Midbrain (tissue), 1 donor: ENCODE measurements at places on chromosomes 6 and 20.

DNA sequence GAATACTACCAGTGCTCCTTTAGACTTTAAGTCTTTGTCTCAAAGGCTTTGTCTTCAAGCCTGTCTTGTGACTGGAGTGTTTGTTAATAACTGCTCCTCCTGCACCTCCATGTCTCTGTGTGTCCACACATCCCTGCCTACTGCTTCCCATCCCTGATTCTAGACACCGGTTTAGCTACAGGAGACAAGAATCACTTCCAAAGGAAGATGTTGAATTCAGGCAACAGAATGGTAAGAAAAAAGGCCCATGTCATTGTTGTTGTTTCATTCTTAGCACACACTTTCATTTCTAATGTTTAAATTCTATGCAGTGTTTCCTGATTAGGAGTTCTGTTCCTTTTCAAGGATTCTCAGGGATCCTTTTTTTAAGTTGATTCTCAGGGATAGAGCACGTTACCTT is 293.6 kb upstream of the STXBP5 start:
- DNase-seq, result no peak

GRCh38 chr6:145044641-145045246 is 690.6 kb downstream of the EPM2A start:
- DNase-seq, result no peak

- no peak for DNase-seq
Observed at GRCh38 chr6:138620630-138621029, 121.3 kb upstream of the NHSL1 start.

DNA sequence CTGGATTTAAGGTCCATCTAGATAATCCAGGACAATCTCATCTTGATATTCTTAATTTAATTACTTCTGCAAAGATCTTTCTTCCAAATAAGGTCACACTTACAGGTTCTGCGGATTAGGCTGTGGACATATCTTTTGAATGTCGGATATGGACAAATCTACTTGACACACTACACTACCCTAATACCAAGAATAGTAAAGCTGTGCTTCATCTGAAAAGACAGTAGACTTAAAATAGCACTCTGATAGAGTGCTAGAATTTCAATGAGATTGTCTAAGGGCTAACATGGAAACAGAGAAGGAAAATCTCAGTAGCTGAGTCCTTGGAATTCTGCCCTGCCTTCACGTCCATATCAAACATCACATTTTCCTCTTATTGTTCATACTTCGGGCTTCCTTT is 1238.0 kb downstream of the EPHA7 start:
- no peak for DNase-seq

DNA sequence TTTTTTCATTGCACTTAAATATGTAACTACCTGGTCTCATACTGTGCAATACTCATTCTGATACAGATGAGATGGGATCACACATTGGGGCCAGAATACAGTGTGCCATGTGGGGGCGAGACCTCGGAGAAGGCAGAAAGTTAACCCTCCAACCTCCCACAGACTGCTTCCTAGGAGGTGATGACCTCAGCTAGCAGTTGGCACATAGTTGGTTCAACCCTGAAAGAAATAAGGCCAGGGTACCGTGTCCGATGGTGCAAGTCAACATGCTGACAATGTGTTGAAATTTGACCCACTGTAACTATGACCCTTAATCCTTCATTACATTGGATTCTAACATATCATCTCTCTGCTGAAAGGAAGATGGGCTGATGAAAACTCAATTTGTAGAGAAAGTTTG is 61.9 kb downstream of the GJA10 start:
- DNase-seq, result no peak

DNA sequence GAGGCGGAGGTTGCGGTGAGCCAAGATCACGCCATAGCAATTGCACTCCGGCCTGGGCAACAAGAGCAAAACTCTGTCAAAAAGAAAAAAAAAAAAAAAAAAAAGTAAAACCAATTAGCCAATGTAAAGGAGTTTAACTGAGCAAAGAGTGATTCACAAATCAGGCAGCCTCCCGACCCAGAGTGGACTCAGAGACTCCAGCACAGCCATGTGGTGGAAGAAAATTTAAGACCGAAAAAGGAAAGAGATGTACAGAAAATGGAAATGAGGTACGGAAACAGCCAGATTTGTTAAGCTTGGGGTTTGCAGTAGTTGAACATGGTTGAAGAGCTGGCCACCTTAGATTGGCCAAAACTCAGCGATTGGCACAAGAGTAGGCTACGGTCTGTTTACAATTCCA is 51.4 kb downstream of the ERMARD start:
- no peak for DNase-seq

DNA sequence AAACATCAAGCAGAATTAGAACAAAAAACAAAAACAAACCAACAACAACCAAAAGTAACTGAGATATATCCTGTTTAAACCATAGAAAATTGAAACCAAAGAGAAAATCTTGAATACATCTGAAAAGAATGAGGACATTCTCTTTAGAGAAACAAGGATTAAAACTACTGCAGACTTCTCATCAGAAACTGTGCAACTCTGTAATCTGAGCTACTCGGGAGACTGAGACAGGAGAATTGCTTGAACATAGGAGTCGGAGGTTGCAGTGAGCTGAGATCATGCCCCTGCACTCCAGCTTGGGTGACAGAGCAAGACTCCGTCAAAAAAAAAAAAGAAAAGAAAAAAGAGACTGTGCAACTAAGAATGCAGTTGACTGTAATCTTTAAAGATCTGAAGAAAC is 153.4 kb downstream of the SYNDIG1 start:
- DNase-seq, result no peak

DNA sequence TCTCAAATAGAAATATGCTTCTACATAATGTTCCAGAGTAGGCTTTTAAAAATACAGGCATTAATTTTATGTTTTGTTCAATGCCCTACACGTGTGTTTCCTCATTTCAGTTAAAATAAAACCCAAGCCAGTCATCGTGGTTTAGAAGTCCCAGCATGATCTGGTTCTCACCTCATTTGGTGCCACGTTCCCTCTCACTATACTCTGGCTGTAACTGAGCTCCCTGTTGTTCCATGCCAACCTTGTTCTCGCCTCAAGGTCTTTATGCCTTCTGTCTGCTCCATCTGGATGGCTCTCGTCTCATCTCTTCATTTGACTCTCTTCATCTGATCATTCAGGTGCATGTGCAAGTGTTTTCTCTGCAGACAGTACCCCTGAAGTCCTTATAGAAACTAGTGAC is 32.6 kb downstream of the HDGFL1 start:
- DNase-seq, result no peak

DNA sequence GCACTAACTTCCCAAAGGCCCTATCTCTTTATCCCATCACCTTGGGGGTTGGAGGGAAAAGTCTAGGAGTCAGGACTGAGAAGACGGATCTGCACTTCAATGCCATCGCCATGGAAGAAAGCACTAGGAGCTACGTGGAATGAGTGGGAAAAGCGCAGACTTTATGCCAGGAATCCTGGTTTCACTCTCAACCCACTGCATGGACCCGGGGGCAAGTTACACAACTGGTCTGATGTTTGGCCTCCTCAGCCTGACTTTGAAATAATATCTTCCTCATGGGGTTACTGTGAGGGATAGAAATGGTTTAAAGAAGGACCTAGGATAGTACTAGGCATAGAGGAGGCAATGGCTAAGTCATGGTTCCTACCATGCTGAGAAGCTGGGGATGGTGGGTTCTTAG is 13.5 kb upstream of the PSMG4 start:
- no peak for DNase-seq

- DNase-seq, result no peak
Observed at GRCh38 chr6:88908598-88909548, 54.5 kb downstream of the RNGTT start.

GRCh38 chr6:151149793-151150192 is 90.0 kb upstream of the AKAP12 start:
- no peak for DNase-seq

DNA sequence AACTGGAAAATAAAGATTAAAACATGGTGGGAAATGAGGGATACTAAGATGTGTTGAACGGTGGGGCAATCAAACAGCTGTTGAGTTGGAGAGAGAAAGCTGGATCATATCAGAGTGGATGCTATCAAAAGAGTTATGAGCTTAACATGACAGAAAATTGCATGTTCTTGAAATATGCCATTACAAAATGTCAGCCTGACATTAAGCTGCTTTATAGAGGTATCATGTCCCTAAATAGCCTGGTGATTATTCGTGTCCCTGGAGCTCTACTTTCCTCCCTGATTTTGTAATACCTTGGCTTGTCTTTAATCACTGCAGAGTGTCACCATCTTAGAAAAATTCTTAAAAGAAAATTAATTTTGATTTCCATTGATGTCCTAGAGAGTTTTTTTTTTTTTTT is 223.1 kb downstream of the PHF3 start:
- no peak for DNase-seq

GRCh38 chr20:53878262-53879047 is 191.9 kb downstream of the BCAS1 start:
- DNase-seq, result no peak

DNA sequence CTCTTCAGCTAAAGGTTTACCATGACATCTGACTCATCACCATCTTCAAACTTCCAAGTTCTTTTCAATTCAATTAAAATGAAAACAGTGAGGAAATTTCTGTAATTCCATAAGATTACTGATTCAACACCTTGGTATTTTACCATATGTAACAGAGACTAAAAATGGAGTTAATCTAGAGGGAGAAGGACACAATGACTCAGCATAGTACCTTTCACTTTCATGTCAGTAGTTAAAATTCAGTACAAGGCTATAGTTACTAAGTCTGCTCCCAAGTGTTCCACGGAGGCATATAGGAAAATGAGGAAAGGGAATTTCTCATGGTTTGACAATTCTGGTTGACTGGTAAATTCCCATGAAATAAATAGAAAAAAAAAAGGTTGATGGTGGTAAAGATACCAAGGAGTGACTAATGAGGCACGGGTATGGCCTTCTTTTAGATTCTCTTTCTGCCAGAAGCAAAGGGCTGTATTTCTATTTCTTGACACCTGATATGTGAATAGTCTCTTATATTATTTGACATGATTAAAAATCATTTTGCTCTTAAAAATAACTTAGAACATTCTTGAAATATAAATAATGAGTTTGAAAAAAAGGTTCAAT is 526.7 kb upstream of the ADGRB3 start:
- no peak for DNase-seq

DNA sequence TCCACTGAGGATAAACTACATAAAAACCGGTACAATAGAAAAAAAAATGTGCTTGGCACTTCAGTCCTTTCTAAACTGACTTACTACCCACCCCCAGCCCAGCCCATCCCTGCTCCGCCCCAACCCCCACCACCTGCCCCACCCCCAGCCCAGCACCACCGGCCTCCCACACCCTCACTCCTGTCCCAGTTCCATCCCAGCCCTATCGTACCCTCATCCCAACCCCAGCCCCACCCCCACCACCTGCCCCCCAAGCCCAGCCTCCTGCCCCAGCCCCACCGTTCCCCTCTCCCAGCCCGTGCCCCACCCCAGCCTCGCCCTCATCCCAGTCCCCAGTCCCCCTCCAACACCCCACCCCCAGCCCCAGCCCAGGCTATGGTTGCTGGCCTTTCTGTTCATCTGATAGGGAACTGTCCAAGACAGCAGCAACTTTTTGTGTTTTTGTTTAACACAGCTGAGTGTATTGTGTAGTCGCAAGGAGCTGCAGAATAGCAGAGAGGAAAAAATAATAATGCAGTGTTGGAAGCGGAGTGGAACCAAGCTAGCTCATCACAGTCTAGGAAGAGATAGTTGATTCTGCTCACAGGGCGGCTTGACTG is 61.9 kb downstream of the SASH1 start:
- DNase-seq, result no peak

DNA sequence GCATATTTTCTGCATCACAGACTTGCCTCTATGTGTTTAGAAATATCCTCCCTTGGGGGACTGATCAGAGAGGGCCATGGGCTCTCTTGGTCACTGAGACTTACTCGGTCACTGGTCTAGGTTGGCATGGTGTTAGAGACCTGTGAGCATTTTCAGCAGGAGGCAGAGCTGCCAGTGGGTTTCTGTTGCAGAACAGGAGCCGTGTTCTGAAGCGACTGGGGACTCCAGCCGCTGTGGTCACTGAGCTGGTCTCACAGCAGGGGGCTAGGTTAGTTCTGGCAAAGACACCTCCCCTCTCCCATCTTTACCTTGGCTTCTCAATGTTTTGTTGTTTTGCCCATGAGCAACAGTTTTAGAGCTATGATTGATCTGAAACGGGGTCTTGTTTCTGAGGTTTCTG is 8.7 kb downstream of the TMEM181 start:
- DNase-seq, result no peak

GRCh38 chr6:128483472-128484135 is 36.8 kb downstream of the PTPRK start:
- DNase-seq, result no peak

DNA sequence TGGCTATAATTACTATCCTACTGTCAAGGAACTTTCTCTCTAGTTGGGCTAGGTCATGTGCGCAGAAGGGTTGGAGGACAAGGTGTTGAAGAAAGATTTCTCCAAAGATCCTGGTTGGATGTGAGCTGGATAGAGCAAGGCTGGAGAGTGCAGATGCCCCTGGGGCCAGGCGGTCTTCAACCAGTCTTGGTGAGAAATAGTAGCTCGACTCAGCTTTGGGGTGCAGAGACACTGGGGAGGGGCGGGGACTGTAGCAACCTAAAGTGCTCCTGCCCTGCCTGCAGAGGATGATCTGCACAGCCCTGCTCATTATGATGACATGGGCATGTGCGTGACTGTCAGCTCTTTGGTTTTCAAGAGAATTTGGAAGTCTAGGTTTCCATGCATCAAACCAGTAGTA is 35.9 kb downstream of the PHACTR3 start:
- DNase-seq, result no peak

GRCh38 chr6:100415768-100416167 is 49.0 kb downstream of the SIM1 start:
- no peak for DNase-seq

DNA sequence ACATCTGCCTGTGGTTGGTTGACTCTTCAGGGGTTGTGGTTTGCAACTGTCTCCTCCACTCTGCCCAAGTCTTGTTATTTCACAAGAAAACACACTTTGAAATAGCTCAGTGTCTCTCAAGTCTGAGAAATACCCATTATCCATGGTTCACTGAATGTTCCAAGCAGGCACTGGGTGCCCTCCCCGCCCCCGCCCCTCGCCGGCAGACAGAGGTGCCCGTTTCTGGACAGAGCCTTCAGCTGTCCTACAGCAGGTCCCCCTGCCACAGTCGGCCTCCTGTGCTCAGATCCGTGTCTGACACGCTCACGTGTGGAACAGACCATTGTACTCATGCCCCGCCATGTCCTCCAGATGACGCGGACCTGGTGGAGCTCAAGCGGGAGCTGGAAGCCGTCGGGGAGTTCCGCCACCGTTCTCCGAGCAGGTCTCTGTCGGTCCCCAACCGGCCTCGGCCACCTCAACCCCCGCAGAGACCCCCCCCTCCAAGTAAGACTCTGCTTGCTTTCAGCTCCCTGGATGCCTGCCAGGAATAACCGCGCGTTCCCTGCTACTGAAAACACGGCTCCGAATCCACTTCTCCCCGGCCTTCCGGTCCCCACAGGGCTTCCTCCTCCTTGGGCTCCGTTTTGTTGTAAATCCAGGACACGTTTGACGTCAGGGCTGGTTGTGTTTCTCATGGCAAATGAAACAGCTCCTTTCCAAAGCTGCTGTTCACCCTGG is 81.4 kb downstream of the SERAC1 start:
- DNase-seq, result peak; percentile 51

- DNase-seq, result no peak
Observed at GRCh38 chr6:26550250-26550993, 12.3 kb downstream of the HMGN4 start.
